ENCODE measurements at places on chromosomes 1 and 21.
A peak's percentile ranks its signal among the peaks of the same experiment; 100 is the strongest.

DNA sequence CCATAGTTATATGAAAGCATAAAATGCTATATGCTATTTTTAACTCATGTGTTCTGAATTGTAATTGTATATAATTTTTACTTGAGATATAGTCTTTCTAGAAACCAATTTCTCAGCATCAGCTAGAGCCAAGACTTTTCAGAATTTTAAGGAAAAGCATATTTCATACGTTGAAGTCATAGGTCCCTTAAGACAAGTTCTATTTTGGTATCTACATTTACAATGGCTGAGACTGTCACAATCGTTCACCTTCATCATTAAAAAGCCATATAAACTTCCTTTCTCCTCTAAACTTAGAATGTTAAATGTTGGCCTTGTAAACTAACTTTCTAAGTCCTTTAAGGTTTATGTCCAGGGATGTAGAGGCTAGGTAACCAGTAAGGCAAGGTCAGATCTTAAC, 104.1 kb downstream of the LRRC40 start:
- no peak for DNase-seq

DNA sequence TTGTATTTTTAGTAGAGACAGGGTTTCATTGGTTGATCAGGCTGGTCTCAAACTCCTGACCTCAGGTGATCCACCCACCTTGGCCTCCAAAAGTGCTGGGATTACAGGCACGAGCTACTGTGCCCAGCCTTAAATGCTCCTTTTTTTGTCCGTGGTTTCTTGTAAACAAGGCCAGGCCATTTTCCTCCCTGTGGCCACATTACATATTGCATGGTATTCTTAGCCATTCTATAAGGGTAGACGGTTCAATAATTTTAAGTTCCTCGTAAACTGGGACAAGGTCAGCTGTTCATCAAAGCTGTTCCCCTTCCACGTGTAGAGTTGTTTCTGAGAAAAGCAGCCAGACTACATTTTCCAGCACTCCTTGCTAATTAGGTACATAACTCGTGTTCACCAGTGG, 10.3 kb upstream of the LUZP1 start:
- no peak for DNase-seq

GRCh38 chr1:97920276-97920831, 480 bp downstream of the DPYD start:
- DNase-seq, result peak; percentile 32

GRCh38 chr1:19405761-19406487, 79.4 kb downstream of the CAPZB start:
- no peak for DNase-seq

DNA sequence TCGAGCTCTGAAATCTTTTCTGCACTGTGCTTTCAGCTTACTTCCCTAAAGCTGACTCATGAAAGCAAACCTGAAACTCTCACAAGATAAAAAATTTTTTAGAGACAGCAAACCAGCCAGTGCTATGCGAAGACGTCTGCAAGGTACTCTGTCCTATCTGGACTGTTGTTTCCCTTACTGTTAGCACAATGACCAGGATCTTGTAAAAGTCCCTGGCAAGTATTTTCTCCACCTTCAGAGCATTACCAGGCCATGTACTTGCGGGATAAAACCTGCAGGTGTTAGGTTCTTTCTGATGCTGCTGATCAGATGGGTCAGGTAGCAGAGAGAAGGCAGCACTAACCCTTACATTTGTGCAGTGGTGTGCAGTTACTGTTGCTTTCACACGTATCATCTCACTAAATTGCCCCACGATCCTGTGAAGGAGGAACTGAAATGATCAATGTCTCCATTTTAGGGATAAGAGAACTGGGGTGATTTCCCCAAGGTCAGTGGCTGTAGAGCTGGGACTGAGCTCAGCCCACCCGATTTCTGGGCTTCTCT, 56.6 kb downstream of the PLXNA2 start:
- DNase-seq, result no peak

DNA sequence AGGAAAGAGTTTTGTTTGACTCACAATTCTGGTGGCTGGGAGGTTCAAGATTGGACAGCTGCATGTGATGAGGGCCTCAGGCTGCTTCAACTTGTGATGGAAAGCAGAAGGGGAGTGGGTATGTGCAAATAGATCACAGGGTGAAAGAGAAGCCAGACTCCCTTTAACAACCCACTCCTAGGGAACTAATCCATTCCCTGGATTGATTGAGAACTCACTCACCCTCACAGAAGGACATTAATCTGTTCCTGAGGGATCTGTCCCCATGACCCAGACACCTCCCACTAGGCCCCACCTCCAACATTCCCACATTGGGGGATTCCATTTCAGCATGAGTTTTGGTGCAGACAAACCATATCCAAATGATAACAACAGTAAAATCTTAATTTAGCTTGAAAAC, 25.6 kb downstream of the UBE2T start:
- no peak for DNase-seq

DNA sequence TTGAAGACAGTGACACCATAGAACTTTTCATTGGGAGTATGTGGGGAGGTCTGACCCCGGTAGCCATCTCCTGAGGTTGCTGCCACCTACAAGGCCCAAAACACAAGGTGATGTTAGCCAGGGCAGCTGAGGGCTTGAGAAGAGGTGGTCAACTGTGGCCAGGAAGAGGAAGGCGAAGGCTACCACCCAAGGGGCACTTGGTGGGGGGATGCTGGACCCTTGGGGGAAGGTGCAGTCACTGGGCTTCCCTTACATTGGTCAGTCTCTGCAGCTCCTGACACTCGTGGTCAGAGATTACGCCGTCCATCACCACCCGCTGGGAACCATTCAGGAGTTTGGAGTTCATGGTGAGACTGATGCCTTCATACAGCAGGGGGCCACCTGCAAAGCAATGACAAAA, 12.2 kb upstream of the CLDN19 start:
- DNase-seq, result no peak

GRCh38 chr21:28817871-28818270, 174.8 kb downstream of the LTN1 start:
- DNase-seq, result no peak

DNA sequence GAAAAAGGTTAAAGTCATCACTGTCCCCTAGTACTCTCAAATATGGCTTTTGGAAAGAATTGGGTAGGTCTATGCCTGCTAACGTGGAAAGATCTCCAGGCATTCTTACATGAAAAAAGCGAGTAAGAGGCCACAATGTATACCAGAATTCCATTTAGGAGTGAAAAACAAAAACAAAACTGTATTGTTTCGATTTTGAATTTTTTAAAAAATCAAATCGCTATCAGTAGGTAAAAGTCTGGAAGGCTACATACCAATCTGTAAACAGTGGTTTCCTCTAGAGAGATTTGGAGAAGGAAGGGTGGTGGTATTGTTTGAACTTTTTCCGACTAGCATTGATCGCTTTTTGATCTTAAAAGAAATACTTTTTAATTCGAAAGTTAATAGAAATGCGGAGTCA, 55.9 kb downstream of the RRAGC start:
- DNase-seq, result no peak

- DNase-seq, result no peak
Observed at GRCh38 chr1:180080439-180080838, 74.2 kb upstream of the QSOX1 start.

DNA sequence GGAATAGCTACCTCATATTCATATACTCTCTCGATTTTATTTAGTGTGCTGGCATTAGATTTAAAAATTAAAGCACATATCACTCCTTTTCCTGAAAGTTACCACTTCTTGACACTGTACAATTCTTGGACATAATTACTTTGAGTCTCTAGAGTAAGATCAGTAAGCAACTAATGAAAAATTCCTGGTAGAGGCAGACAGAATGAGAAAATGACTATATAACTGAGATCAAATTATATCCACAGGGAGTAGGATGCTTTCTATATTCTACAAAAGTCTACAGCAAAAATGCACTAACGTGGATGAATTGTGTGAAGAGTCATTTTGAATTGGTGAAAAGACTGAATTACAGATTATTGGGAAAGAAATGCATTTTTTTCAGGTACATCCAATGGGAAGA, 445.7 kb downstream of the PTBP2 start:
- DNase-seq, result no peak

DNA sequence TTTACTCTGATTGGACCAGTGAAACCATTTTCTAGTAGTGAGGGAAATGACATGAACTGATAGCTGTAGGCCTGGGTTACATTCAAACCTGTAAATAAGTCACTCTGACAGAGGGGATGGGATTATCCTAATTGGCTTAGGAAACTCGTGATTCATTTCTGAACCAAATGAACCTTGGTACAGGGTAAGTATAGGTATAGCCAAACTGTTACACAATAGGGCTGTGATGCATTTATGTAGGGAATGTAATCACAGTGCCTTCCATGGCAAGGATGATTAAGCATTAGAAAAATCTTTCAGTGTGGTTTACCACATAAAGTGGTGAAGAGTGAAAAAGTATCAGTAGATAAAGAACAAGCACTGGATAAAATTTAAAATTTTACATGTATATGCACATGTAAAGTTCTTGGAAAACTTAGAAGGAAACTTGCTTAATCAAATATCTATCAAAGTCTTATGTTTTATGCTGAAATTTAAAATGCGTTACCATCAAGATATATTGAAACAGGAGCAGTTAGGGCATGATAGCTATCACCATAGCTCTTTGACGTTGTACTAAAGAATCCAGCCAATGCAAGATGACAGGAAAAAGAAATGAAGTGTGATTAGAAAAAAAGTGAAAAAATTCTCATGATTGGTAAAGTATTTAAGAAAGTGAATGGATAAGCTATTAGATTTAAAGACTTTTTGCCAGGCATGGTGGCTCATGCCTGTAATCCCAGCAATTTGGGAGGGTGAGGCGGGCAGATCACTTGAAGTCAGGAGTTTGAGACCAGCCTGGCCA, 63.0 kb downstream of the RABGAP1L start:
- DNase-seq, result no peak

DNA sequence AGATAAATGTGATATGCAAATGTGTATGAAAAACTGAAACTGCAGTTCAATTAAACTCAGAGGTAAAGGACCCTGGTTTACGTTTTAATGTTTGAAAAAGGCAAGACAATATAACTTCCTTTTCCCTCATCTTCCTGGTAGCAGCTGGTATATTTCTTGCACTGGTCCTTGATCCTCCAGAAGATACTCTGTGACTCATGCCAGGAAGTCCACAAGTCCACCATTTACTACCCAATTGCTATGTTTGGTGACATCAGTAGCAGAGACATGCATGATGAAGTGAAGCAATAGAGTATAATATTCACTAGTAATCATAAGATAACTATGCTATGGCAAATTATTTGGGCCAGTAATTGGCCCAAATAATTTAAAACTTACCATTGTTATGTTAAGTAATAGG, 774.5 kb upstream of the NEGR1 start:
- no peak for DNase-seq

- DNase-seq, result no peak
Observed at GRCh38 chr1:22352355-22352754, 99.3 kb upstream of the ZBTB40 start.

DNA sequence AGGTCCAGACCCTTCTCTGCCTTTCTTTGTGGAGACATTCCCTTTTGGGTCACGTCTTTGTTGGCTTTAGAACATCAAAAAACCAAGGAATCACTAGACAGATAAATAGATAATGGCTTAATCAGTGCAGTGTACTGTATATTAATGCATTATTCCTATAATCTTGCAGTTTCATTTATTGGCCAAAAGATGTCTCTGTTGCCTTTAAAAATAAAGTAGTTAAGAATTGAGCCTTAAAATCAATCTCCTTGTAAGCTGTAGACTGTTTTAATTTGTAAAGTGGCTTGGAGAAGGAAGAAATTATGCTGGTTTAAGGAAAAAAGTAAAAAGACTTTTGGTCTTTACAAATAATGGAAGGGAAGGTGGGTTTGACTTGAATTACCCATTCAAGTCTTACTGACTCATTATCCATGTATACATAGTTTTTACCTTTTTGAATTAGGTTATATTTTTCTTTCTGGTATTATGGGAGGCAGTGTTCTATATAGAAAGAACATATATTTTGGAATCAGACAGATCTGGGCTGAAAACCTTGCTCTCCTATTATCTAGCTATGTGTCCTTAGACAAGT, 84.6 kb downstream of the VPS13D start:
- DNase-seq, result no peak

GRCh38 chr1:31799196-31799894, 16.5 kb downstream of the SPOCD1 start:
- no peak for DNase-seq

DNA sequence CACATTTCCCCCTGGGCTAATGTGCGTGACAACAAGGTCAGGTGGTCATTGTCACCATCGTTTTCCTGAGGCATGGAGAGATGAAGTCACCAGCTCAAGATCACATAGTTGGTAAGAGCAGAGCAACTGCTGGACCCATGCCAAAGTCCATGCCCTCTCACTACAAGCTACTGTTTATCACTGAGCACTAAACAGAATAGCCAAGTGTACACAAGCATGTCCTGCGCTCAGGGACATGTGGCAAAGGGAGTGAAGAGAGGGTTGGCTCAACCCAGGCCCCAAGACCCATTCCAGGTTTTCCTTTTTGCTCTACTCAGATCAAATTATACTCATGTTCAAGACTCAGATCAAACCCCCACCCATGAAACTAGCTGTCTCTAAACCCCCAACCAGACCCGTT, 20.8 kb downstream of the LRRC52 start:
- DNase-seq, result no peak

DNA sequence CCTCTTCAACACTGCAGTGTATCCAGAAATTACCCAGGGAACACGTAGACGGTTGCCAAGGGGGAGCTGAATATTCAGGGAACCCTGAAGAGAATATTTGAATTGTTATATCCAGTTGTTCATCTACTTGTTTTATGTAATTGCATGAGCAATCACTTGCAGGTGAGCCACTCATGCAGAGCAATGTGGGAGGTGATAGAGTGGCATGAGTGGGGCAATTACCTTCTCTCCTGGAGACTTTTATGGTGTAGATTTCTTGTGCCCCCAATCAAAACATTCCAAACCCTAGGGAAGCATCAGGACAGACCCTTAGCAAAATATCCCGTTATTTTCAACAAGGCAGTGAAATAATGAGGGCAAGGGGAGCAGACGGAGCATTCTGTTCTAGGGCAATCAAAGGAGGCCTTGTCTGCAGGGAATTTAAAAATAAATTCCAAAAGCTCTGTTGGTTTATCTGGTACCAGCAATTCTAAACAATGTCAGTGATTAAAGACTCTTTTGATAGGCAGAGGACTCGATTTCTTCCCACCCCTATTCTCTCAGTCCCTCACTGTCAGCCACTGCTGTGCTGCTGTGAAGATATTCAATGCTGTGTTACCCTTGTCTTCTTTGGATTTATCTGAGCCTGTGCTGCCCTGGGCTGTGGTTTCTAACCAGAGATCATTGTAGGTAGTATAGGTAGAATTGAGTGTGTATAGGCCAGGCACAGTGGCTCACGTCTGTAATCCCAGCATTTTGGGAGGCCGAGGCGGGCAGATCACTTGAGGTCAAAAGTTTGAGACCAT, 180.2 kb upstream of the MAP1LC3C start:
- DNase-seq, result no peak

- DNase-seq, result no peak
Observed at GRCh38 chr1:61289232-61290098, 207.1 kb downstream of the NFIA start.

GRCh38 chr1:76395059-76395458, 320.5 kb downstream of the ST6GALNAC3 start:
- no peak for DNase-seq

- no peak for DNase-seq
Observed at GRCh38 chr1:179879797-179880196, 2.2 kb upstream of the TOR1AIP2 start.

GRCh38 chr1:52592637-52593323, 9.4 kb upstream of the GPX7 start:
- no peak for DNase-seq

- DNase-seq, result no peak
Observed at GRCh38 chr1:22225858-22226589, 83.1 kb upstream of the WNT4 start.
